ENCODE measurements at places on chromosomes 5 and 9.

DNA sequence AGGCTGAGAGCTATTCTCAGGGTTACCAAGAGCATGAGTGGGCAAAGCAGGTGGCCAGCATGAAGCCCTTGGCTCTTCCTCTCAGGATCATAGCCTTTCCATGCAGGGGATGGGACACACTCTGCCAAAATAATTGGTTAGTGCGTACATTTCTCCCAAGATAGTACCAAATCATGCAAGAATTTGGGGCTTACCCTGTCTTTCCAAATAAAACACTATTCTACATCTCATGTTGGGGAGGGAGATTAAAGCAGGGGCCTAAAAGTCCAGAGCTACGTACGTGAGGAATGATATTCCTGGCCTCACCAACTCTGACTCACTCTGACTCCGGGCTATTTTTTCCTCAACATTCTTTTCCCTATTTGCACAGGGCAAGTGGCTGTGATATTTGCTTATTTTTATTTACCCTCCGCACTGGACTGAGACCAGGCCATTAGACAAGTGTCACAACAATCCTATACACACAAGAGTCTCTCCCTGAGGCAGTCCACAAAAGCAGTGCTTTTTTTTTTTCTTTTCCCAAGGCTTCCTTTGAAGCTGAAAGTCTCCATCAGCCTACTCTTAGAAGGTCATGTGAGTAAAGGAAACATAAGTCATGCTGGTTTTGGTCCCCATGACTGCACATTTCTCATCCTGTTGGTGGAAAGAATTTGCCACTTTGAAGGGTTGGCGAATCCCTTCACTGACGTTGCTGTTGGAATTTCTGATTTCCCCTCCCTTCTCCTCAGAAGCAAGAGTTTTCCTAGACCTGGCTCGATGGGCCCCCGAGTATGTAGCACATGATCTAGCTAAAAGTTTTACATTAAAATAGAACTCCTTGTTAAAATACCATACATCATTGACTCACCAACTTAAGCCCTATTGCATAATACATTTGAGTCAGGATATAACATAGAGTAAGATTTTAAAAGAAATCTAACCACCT is 40.0 kb downstream of the TMEM252 start:
- peak; percentile 73 for DNase-seq

DNA sequence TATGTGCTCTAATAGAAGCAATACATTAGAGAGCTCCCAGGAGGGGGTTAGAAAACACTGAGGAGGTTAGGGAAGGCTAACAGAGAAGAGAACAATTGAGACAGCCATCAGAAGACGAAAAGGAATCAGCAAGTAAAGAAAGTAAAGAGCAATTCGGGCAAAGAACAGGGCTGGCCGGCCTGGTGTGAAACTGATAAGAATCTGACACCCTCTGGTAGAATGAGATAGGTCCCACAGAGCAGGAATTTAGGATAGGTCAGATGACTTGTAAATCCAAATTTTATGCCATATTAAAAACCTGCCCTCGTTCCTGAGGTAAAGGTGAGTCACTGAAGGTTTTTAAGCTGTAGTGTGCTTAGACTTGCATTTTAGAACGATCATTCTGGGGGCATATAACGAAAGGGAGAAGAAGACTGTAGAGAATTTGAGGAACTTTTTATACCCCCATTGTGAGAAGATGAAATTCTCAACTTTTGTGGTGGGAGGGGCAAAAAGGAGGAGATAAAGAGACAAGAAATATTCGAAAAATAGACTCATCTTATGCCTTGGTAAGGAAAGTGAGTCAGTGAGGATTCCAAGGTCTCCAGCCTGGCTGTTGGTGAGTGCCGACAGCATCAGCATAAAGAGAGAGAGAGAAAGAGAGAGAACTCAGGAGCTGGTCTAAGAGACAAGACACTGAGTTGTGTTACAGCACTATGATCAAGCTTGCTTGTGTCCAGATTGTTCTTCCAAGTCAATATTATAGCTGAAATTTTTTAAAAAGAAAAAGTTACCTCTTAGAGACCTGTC is 51.3 kb downstream of the TMEM167A start:
- DNase-seq, result peak; percentile 16

DNA sequence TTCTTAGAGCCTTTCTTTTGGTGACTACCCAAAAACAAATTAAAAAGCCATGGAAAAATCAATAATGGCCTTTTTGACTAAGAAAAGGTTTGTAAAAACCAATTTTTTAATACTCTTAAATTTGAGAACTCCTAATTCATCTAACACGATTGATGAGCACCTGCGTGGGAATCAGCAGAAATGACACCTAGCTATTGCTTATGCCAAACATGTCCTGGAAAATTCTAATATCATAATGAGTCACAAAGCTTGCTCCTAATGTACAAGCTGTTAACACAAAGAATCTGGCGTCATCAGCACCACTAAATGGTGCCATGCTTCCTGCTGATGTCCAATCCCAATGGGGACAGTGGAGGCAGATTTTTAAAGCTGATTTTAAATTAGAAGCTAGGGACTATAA is 146.2 kb upstream of the LRRTM2 start:
- no peak for DNase-seq

DNA sequence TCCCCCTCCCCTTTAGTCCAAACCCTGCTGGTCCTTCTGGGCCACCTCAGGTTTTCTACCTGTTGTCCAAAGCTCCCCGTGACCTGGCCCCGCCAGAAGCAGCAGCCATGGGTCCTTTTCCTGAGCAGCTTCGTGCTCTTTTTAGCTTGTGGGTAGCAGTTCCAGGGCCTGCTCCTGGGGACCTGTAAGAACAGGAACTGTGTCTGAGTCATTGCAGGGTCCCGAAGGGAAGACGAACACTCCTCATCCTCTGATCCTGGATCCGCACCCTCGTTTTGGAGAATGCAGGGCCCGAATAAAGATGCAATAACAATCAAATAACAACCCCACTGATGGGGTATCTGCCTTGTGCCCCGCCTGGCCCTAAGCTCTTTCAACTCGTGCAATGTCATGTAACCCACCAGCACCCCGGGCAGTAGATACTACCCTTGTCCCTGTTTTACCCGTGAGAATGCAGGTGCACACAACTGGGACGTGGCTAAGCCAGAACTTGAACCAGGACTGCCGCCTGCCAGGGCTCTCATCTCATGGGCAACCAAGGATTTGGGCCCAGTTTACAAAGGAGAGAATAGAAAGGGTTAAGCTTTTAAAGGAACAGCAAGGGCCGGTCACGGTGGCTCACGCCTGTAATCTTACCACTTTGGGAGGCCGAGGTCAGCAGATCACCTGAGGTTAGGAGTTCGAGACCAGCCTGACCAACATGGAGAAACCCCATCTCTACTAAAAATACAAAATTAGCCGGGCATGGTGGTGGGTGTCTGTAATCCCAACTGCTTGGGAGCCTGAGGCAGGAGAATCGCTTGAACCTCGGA is 33.2 kb downstream of the NEK6 start:
- peak; percentile 58 for DNase-seq

GRCh38 chr5:368183-369084 is 46.9 kb downstream of the AHRR start:
- DNase-seq, result peak; percentile 70

- no peak for DNase-seq
Observed at GRCh38 chr5:94389515-94389899, 228.9 kb downstream of the KIAA0825 start.

DNA sequence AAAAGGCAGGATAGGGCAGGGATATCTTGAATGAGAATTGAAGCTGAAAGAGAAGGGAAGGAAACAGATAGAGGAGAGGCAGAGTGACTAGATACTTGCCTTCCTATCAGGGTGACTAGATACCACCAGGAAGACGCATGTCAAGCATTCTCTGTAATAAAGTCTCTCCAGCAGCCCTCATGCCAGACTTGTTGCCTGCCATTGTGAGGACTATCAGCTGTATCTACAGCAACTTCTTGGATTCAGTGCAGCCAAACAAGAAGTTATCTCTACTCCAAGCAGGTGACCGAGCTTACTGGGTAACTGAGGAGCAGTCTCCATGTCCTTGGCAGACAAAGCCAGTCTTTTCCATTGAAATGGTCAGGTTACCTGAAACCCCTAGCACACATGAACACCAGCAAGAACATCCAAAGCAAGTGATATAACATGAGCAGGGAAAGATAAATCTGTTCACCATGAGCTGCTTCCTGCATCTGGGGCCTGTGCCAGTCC is 9.3 kb downstream of the SH3RF2 start:
- no peak for DNase-seq

DNA sequence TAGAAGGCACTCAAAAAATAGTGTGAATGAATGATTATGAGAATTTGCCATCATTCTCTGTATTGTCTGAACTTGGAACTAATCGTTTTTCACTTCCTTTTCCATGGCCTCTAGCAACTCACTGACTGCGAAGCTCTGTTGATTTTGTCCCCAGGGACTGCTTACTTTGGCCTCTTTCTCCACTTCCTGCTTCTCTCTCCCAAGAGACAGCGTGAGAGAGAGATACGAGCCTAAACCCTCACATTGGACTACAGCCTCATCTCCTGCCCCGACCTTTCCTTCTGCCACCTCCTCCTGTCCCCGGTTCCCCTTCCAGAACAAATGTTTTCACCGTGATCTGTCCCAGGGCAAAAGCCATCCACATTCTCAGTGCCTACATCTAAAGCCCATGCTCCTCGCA is 300.8 kb upstream of the PANK3 start:
- DNase-seq, result no peak

GRCh38 chr9:21016701-21017491 is 14.5 kb downstream of the HACD4 start:
- peak; percentile 46 for DNase-seq

DNA sequence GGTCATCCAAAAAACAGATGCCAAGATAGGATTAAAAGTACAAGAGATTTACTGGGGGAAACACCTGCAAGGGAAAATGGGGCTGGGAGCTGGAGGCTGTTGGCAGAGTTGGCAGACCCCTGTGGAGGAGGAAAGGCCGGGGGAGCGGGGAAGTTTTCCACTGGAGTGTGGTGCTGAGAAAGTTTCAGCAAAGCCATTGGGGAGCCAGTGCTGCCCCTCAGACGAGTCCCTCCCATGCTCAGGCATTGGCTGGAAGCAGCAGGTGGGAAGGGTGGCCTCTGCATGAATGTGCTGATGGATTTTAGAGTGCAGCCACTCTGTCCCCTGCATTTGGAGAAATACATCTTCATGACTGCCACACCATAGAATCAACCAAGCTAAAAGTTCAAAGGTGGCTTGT is 52.8 kb downstream of the TTC1 start:
- no peak for DNase-seq

GRCh38 chr9:112787978-112788377 is 37.4 kb downstream of the SNX30 start:
- DNase-seq, result no peak

DNA sequence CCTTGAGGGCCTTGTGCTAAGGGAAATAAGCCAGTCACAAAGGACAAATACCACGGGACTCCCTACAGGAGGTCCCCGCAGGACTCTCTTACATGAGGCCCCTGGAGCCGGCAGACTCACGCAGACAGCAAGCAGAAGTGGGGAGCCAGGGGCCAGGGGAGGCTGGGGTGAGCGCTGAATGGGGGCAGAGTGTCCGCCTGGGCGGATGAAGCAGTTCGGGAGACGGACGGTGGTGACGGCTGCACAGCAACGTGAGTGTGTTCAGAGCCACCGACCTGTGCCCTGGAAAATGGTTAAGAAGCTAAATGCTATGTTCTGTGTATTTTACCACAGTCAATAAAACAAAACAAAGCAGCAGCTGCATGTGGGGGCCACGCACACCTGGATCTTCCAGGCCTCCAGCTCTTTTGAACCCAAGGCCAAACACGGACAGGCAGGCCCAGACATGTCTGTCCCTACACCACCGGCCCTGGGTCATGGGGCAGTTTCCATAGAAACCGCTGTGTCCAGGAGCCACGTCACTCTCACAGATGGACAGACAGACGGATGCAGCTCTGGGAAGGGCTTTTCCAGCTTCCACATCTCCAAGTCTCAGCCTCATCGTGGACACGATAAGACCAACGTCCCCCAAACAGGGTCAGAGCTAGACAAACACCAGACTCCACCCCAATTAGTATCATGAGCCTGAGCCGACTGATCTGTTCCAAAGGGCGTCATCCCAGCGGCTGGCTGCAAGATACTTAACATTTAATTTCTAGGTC is 103.9 kb downstream of the VAV2 start:
- DNase-seq, result peak; percentile 53

DNA sequence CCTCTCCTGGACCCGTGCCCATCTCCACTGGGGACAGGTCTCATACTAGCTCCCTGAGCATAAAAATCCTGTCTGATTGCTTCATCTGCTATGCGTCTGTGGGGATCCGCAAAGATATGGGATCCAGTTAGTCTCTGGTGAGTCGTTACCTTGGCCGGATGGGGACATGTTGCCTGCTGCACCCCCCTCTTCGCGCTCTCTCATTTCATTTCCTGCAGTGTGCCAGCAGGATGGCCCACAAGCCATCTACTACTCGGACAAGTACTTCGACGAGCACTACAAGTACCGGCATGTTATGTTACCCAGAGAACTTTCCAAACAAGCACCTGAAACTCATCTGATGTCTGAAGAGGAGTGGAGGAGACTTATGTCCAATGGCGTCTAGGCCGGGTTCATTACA is 17.0 kb upstream of the CEP78 start:
- no peak for DNase-seq

DNA sequence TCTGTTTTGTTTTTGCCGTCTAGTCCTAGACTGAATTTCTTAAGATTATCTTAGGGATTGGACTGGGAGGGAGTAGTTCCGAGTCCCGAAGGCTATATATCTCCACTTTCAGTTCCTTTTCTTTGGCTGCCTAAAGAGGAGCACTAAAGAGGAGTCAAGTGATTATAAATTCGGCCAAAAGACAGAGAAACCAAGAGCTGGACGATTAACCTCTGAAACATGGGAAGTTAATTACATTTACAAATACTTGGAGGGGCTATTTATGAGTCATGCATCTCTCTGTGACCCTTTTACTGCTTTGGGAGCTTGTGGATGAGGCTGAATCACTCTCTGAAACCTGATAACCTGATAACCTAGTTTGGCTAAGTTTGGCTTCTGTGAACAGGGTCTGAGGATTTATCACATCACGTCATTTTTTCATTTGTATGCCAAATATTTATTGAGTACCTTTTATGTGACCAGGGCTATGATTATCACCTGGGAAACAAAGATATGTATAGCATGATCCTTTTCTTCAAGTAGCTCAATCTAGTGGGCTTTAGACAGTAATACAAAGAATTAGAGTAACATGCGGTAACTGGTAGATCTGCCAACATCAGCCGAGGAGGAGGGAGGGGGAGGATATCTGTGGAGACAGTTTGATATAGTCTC is 180.9 kb downstream of the CD180 start:
- peak; percentile 48 for DNase-seq
